ENCODE measurements at places on chromosomes 7 and 10.

DNA sequence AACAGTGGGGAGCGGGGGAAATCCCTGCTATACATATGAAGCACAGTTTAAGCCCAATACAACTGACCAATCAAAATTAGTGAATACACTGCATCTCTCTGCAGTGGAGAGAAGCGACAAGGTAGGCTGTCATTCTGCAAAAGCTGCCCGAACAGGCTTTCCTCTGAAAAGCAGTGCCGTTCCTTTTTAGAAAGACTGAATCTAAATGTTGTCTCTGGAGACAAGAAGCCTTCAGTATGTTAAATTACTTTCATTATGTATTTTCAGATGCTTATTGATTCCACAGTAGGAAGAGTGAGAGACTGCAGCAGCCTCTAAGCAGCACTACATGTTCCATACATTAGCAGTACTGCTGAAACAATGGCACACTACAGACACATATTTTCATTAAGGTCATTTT is at the start of gene GPR22:
GPR22 (plus strand) TSS at position 129 of the 400 bp plus-strand sequence. CDS start 4,004 bp downstream, outside the sequence.
- DNase-seq, result no peak

DNA sequence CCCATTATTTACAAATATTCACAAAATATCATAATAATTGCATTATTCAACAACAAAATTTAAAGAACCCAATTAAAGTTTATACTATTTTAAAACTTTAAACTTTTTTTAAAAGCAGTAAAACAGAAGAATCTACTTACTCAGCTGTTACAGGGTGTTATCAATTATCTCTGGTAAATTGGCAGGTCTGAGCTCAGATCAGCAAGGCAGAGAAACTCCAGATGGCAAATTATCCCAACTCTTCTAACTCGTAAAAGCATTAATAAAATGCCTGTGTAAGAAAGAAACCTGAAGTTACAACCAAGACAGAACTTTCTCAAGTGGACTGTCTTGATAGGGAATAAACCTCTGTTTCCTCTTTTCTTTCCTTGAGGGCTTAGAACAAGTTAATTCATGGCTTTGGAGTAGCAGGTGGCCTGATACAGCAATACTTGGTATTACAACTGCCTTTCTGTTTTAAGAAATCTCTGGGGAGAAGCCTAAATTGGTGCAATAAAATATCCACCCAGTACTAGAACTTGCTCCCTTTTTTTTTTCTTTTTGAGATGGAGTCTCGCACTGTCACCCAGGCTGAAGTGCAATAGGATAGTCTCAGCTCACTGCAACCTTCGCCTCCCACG is 275.3 kb upstream of the MKLN1 start:
- DNase-seq, result no peak

DNA sequence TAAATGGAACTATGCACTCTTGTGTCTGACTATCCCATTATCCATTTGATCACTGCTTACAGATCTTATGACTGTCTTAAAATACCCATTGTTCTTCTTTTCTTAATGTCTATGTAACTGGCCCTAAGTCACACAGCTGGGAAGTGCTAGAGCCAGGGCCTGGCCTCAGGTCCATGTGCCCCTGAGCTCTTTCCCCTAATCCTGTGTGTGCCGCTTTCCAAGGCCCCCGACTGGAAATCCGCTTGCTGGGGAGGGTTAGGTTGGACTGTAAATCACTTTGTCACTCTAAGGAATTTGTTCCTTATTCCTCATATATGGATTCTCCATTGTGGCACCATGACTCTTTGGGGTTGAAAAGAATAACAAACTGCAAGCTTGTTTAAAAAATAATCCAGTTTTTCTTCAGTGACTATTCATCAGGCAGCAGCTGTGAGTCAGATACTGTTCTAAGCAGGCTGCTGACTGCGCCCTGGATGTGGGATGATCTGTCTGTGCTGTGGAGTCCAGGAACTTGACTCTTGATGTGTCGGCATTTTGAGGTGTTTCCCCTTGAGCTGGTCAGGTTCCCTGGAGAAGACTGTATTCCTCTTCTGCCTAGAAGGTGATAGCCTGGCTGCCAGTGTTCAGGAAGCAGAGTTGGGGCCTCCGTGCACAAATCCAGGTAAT is 236.3 kb downstream of the SDK1 start:
- DNase-seq, result no peak

- DNase-seq, result peak; percentile 94
Observed at GRCh38 chr10:80136134-80136571, 3.6 kb downstream of the PLAC9 start.

- no peak for DNase-seq
Observed at GRCh38 chr10:69712342-69712741, 82.3 kb downstream of the FAM241B start.

GRCh38 chr7:70400829-70401380 is 731.0 kb upstream of the GALNT17 start:
- DNase-seq, result no peak

GRCh38 chr7:94289071-94289470 is 105.6 kb upstream of the COL1A2 start:
- peak; percentile 74 for DNase-seq

DNA sequence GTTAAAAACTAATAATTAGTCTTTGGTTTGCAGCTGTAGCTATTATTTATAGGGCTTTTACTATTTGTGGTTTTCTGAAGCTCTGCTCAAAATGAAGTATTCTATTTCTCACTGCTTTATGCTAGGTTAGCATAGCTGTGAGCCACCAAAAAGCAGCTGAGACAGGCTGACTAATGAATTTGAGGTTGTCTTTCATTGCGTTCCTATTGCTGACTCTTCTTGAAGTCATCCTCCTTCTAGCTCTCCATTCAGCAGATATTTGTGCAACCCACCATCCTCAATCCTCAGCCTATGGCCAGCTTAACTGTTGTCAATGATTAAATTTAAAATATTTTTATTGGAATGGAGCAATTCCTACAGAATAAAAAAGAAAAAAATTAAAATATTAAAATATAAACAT is 2.1 kb upstream of the RALA start:
- no peak for DNase-seq
